RPMI7951 (cell line): ENCODE measurements at places on chromosomes 5 and 9. TPM values are rescaled to one million over a fixed set of nuclear protein-coding genes. Genes with fewer than 3 reads are reported as not detected.

The NSD1 gene
- total RNA-seq = 11.5 and 14.5 TPM in 2 replicates

The PCDHB11 gene
- 0.12 and 0.20 TPM in 2 replicates for total RNA-seq

The BARHL1 gene
- not detected in 2 replicates for total RNA-seq

The LPCAT1 gene
- 12.3 and 15.0 TPM in 2 replicates for total RNA-seq

The CCDC183 gene
- not detected in 2 replicates for total RNA-seq

The ADAM19 gene
- total RNA-seq = 15.6 and 24.2 TPM in 2 replicates

The RETREG1 gene
- 2.8 TPM in 2 replicates for total RNA-seq

The CCIN gene
- total RNA-seq = 0.24 and 0.59 TPM in 2 replicates

The REEP2 gene
- 5.5 and 10.3 TPM in 2 replicates for total RNA-seq

The FLT4 gene
- total RNA-seq = not detected in 2 replicates

The GRXCR2 gene
- total RNA-seq = not detected in 2 replicates

The MYORG gene
- 1.7 and 2.0 TPM in 2 replicates for total RNA-seq

The OLFML2A gene
- 31.2 and 43.6 TPM in 2 replicates for total RNA-seq

The FOXI1 gene
- not detected in 2 replicates for total RNA-seq

The UBE2QL1 gene
- 0.24 and 0.49 TPM in 2 replicates for total RNA-seq

The RPL35 gene
- total RNA-seq = 2,253 and 2,890 TPM in 2 replicates

The PCDHGB3 gene
- 1.1 and 1.6 TPM in 2 replicates for total RNA-seq

The NUTM2F gene
- not detected in 2 replicates for total RNA-seq

The TAL2 gene
- not detected in 2 replicates for total RNA-seq

The SMIM32 gene
- total RNA-seq = not detected in 2 replicates

The TMEM38B gene
- total RNA-seq = 18.5 and 22.5 TPM in 2 replicates

The MARCOL gene
- total RNA-seq = not detected in 2 replicates

The PCDHB16 gene
- 2.0 and 2.1 TPM in 2 replicates for total RNA-seq

The GCNT4 gene
- total RNA-seq = 0.10 TPM in 1 of 2 replicates, not detected in the other

The BTNL8 gene
- 0.12 and 0.29 TPM in 2 replicates for total RNA-seq

The LIX1 gene
- not detected in 2 replicates for total RNA-seq

The IRX1 gene
- total RNA-seq = not detected in 2 replicates
